ENCODE measurements at places on chromosomes 11 and 22.

DNA sequence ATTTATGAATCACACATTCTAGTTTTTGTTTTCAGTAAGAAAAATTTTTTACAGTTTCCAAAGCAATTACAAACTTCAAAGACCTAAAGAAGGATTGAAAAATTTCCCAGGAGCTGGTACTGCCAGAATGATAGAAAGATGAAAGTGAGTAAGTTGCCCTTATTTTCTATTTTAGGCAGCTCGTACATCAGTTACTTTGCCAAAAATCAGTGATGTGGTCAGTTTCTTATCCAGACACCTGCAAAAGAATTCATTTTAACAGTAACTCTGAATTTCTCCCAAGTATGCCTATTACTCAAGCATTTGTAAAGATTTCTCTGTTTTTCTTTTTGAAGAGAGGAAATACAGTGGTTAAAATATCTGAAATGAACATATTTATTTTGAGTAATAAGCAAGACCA, 976.3 kb upstream of the RAG2 start:
- DNase-seq, result no peak

DNA sequence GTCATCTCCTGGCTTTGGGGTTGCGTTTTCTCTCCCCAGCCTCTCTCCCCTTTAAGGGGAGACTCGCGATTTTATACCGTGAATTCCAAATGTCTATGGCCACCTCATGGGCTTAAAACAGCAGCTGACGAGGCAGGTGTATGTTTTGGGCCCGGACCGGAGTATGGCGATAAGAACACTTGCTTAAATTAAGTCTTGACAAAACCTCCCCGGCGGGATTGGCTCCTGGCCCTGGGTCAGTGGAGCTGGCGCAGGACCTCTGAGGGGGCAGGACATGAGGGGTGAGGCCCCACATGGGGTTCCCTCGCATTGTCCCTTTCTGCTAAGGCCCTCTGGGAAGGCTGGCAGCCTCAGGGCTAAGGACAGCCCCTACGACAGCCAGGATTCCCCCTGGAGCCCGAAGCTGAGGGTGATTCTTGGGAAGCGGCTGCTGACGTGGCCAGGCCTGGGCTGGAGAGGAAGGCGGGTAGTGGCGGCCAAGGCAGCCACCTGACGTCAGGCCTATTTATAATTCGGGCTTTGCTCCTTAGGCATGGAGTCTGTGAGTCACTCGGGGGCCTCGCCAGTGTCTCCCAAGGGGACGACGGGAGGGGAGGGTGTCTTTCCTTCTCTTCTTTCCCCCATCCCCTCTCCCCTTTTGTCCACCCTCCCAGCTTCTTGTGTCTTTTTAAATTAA, 12.7 kb downstream of the MYO18B start:
- DNase-seq, result no peak

- no peak for DNase-seq
These were observed 91.9 kb upstream of the SOX6 start for GRCh38 chr11:16448123-16448717.

GRCh38 chr11:15451713-15452112, 337.0 kb downstream of the INSC start:
- no peak for DNase-seq

DNA sequence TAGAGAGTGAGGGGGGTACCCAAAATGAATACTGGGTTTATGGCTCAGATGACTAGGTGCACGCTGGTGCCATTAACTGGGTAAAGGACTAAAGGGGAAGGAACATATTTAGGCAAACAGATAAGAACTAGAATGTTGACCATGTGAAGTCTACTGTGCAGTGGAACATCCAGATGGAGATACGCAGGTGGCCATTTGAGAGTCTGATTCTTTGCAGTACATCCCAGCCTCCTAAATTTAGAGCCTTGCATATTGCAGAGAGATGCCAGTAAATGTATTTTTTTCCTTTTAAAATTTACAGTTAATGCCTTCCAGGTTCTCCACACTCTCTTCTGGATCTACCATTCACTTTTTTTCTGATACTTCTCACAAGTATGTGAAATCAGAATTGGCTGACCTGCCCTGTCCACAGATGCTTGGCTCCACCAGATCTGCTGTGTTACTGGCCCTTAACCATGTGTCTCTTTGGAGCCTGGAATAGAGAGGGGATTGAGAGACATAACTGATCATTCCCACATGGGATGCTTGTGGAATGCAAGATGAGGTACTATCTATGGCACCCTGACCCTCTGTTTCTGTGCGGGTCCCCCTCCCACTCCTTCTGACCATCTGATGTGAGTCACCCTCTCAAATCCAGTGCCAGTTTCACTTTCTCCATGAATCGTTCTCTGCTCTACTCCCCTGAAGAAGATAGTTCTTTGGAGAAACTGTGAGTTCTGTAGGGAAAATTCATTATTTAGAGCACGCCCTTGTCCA, 77.0 kb upstream of the NCAM1 start:
- DNase-seq, result no peak

- no peak for DNase-seq
These were observed 337.0 kb downstream of the SHANK2 start for GRCh38 chr11:70915158-70915985.

GRCh38 chr11:64437426-64437825, 78.5 kb downstream of the RPS6KA4 start:
- no peak for DNase-seq

- DNase-seq, result no peak
These were observed 51.9 kb downstream of the RBX1 start for GRCh38 chr22:41003066-41003465.

DNA sequence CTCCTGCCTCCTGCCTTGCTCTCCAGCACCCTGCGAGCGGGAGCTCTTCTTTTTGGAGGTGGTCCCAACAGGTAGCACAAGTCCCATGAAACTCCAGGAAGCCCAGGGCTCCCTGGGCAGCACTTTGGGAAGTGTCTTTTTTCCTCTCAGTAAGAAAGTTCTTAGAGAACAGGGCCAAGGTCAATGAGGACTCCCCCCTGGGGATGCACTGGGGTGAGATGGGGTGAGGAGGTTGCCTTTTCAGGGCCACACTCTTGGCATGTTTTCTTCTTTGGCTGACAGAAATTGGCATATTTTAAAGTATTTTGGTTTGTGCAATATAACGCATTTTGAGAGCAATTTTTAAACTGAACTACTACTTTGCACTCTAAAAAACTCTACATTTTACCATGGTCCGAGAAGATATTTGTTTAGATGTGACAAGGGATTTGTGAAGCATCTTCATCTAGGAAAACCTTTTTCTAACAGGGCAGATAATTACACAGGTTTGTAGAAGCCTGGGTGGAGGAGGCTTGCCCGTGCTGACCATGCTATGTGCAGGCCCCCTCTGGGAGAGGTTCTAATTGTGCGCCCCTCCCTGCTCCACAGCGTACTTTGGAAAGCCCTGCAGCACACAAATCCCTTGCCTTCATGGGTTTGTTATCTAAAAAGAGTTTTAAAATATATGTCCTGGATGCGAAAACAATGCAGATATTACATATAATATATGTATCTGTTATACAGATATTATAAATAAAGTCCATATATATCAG, 140.4 kb downstream of the WNT7B start:
- DNase-seq, result no peak

DNA sequence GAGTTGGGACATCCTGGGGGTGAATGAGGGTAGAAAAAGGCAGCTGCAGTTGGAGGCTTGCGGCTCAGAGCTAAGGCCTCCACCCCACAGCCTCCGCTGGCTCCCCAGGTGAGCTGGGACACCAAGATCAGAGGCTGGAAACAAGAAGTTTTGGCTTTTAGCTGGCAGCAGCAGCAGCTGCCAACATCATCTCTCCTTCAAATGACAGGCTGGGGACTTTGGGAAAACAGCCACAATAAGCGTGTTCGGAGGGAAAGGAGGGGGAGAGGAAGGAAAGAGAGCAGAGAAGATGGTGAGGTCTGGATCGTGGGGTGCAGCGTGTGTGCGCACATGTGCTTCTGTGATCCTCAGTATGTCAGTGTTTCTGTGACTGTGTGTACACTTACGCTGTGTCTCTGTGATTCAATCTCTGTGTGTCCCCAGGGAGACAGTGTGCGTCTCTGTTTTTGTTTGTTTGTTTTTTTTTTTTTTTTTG, 62.0 kb upstream of the RASD2 start:
- DNase-seq, result no peak
